ENCODE measurements at places on chromosomes 7 and 10.
A peak's percentile ranks its signal among the peaks of the same experiment; 100 is the strongest.

- no peak for DNase-seq
Observed at GRCh38 chr7:131076711-131077181, 250.9 kb upstream of the MKLN1 start.

DNA sequence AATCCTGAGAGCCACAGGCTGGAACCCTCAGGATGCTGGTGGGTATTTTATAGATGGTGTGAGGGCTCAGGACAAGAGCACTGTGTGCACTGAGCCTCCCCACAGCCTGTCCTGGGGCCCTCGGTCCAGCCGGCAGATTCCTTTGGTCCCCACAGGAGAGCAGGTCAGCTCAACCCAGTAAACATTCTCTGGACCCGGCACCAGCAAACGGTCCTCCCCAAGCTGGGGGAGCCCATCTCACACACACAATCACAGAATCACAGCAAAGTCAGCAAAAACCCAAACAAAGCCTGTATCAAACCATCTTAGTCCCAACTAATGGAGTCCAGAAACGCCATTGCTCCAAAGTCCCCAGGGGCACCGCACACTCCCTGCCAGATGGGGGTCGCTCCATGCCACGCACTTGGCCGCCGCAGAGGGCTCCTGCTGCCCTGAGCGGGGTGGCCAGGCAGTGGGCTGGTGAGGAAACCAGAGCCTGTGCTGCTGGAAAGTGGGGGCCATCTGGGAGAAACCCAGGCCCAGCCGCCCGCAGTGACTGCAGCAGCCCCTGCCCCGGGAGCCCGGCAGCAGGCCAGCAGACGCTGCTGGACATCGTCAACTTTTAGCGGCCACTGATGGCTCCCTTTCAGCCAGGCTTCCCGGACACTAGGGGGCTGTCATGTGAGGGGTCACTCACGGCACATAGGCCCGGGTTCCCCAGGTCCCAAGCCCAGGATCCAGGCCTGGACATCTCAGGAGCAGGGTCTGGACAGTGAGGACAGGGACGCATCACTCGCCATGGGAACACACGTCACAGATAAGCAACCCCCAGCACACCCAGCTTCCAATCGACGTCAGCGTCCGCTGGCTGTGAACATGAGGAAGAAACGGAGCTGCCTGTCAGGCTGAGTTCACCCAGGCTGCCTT, 52.6 kb downstream of the DPYSL4 start:
- DNase-seq: no peak

GRCh38 chr10:73506074-73506473, 10.2 kb upstream of the PPP3CB start:
- no peak for DNase-seq

GRCh38 chr10:52961323-52961722, 188.7 kb upstream of the MBL2 start:
- DNase-seq: no peak

- DNase-seq: no peak
Observed at GRCh38 chr10:119203006-119203405, 4.4 kb upstream of the GRK5 start.

DNA sequence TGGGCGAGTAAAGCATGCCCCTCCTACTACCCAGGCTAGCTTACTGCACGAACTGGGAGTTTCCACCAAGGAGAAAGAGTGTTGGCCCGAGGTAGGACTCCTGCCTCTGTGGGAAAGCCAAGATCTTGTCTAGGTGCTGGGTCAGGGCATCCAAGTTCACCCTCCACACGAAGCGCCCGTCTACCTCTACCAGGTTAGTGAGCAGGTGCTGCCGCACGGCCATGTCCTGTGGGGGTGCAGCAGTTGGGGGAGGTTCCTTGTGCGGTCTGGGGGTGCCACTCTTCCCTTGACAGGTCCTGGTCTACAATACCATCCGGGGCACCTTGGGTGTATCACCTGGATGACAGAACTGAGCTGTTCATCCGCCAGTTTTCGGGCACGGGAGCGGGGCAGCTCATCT, 1.7 kb downstream of the ABHD11 start:
- DNase-seq: no peak

DNA sequence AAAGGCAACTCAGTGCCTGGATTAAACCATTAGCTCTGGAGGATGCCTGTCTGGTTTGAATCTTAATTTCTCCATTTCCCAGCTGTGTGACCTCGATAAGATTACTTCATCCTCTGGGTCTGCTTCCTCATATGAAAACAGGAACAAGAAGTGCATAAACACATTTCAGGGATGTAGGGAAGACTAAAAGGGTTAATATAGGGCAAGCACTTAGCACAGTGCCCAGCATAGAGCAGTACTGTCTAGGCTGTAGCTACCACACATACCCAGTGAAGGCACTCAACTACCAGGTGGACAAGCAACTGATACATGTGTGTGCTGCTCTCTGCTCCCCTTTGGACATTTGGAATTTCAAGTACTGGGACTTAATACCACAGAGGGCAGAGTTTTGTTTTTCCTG, 85.4 kb downstream of the KCNMA1 start:
- DNase-seq: no peak

GRCh38 chr7:55970561-55970960, 6.2 kb downstream of the NIPSNAP2 start:
- DNase-seq: no peak

DNA sequence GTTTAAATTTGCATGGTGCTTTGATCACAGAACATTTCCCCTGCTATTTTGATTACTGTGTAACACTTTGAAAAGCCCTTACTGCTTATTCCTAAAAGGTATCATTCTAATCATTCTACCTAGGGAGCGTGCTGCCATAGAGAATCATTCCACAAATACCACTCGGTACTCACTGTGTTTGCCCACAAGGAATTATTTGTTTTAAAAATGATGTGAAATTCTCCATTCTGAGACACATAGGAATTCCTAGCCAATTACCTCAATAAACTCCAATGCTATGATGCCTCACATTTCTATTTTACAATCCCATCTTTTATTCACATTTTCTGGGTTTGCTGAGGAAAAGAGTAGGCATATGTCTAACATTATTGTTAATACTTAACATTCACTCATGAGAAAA, 16.2 kb upstream of the TES start:
- no peak for DNase-seq

DNA sequence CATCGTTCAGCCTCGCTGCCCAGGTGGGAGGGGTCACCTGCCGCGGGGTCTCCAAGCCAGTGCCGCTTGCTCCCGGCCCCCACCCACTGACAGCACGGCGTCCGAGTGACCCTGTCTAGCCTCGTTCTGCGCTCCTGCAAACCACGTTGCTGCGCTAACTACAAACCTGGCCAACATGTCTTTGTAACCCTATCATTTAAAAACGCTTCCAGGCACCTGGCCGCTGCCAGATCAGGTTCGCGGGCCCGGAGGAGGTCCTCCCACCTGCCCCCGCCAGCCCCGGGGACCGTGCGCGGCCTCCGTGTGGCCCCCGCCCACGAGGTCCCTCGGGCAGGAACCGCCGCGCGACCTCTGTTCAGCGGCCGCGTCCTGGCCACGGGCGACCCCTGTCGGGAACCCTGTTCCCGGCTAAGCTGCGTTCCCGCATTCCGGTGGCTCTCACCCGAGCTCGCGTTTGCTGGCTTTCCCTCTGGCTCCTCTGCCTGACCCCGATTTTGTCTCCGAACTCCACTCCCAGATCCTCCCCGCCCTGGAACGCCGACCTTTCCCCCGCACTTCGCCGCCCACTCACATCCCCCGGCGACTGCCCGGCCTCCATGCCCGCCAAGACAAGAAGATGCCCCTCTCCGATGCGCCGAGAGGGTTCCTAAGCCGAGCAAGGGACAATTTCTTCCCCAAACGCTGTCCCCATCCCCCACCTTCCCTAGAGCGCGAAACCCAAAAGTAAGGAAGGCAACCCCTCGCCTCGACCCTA, 2.4 kb downstream of the SFMBT2 start:
- peak; percentile 56 for DNase-seq

- no peak for DNase-seq
Observed at GRCh38 chr10:58747687-58748086, 235.0 kb downstream of the BICC1 start.

DNA sequence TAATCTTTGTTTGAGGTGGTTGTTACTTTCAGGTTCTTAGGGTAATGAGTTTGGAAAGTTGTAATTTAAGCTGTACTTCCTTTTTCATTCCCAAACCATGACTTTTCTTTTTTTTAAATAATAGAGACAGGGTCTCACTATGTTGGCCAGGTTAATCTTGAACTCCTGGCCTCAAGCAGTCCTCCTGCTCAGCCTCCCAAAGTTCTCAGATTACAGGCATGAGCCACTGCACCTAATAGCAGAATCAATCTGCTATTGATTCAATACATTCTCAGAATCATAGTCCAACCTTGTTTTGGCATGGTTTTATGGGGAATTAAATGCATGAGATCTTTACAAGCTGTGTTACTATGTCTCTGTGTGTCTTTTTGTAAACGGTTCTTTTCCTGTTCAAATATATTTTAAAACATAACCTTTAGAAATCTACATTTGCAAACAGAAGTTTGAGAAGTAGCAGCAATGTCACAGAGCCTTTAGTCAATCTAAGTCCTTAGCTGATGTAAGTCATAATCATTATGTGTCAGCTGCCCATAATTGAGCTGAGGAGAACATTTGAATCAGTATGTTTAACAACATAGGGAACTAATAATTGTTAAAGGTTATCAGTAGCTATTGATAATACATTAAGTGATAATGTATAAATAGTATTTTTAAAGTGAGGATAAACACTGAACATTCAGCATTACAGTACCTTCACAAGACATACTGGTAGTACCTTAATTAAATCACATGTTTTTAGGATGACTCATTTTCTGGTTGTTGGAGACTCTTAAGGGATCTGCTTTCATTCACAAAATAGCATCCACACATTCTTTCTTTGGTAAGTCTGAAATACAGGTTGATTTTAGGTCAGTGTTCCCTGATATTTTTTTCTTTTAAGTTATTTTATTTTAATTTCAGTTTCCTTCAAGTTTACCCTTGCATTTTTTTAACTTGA, 8.8 kb downstream of the INPP5F start:
- DNase-seq: no peak

DNA sequence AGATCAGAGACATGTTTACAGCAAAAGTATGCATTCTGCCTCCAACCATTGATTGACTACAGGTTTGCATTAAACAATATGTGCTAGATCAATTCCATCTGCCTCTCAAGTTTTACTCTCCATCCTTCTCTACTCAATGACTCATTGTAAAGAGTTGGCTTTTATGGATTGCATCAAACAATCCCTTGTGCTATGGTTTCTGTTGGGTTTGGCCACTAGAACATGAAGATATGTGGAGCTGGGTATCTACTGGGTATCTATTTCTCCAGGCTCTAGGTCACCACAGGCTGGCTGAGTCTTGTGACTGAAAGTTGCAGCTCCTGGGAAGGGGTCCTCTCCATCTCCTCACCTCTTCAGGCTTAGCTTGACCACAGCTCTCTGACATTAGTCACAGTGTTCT, 204.7 kb downstream of the DGKI start:
- DNase-seq: no peak

DNA sequence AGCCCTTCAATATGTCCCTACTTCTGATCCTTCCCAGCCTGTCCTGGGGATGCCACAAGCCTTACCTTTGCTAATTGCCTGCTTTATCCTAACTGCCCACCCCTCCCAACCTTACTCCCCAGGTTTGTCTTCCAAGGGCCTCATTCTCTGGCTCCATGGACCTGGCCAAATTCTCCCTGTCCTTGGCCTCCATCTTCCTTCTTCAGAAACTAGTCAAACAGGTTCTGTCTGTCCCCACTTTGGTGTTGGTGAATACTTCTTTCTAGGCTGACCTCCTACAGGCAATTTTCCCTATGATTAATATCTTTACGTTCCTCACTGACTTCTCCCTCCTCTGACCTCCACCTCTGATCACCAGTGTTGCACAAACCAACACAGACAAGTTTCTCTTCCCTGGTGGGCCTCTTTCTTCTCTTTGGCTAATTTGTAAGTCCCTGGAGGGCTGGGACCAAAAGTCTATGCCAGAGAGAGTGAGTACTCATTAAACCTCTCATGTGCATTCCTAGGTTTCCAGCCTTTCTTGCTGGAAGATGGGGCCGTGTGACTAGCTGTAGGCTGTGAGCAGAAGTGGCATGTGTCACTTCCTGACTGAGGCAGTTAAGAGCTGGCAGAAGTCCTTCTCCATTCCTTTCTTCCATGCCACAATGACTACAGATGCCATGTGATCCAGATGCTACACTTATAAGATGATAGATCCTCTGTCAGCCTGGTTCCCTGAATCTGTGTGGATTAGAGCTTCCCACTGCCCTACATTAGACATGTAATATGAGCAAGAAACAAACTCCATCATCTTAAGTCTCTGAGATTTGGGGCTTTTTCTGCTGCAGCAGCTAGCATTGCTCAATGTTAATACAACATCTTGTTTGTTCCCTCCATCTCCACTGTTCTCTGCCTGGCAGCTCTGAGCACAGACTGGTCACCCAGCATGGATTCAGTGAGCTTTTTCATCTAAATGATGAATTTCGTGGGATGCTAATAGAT, 382.7 kb downstream of the RPS24 start:
- no peak for DNase-seq
